Stimulated activated CD8-positive, alpha-beta memory T cell treated with anti-CD3 and anti-CD28 coated beads, Interleukin-4, amount 100 ng/mL, for 4 hours (primary cell): ENCODE measurements at places on chromosomes 2 and 18.

DNA sequence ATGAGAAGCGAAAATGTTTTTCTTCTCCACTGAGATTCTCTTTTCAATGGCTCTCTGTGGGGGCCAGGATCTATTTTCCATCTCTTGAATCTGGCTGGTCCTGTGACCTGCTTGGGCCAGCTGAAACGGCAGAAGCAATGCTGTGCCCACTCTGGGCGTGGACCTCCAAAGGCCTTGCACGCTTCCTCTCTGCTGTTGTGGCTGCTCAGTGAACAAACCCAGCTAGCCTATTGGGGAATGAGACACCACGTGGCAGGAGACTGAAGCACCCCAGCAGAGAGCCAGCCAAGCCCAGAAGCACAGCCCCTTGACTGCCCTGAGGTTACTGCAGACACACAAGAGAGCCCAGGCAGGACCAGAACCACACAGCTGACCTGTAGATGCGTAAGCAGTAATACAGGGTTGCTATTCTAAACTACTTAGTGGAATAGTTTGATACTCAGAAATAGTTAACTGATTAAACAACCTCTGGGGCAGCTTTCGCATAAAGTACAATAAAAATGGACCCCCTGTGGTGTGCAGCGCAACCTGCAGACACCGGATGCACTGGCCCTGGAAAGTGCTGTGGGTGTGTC lies 221.7 kb upstream of the SH3BP4 start:
- DNase-seq = no peak

DNA sequence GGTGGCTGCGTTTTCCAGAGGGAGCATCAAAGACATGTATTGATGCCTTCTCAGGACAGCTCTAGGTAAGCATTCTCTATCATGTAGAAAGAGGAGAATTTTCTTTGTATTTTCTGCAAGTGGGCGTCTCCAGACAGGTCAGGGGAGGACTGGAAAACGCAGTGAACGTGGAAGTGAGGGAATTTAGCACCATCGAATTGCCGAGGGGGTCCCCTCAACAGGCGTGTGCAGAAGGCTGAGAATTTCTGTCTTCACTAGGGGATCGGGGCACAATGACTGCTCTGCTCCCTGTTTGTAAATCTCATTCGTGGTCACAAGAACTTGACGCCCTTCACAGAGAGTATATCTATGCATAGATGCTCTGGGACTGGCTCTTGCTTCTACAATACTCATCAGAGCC lies 5.0 kb upstream of the NTSR2 start:
- no peak for DNase-seq

DNA sequence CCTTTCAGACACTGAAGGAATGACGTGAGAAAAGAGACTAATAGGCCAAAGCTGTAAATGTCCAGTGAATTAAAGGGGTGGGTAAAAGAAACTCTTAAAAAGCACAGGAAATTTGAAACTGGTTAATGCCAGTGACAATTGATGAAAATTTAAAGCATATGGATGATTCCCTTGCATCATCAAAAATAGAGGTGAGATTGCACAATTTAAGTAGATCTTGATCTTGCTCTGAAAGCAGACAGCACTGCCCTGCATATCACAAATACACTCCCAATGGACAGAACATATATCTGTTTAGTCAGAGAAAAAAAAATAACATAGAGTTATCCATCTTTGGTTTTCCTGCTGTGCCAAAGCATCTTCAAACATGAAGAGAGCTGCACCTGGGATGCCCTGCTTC lies 86.7 kb upstream of the UBE2E3 start:
- no peak for DNase-seq

GRCh38 chr2:102489646-102490045 lies 16.6 kb downstream of the SLC9A4 start:
- no peak for DNase-seq

DNA sequence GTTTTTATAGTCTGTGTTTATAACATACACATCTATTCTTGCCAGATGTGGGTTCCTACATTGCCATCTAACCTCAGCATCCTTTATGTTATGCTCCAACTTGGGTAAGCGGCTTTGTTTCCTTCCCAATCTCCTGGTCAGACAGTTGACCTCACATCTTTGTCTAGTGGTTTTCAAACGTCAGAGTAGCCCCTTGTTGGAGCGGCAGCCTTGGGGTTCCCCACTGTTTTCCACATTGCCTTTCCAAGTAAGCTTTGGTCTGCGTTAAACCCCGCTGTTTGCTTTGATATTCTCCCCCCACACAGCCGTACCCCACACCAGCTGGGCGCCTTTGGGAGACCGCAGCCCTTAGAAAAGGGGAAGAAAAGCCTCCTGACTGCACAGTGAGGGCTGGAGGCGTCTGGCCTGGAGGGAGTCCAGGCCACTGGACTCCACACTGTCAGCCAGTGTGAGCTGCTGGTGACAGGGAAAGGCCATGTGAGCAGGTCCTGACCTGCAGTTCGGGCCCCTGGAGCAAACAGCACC lies 83.3 kb downstream of the MALT1 start:
- DNase-seq = no peak
